ENCODE measurements at places on chromosomes 7 and 10. TPM values are rescaled to one million over a fixed set of nuclear protein-coding genes. Genes with fewer than 3 reads are reported as not detected.

Gene TECPR1
- 39.5 TPM for total RNA-seq

- no peak for DNase-seq
- H3K4me1 ChIP-seq = no peaks in the 10 kb centered on the region
- no peaks in the 10 kb centered on the region for H3K27me3 ChIP-seq
- H3K36me3 ChIP-seq = no peaks in the 10 kb centered on the region
These were observed 53.6 kb upstream of the TMEM72 start for GRCh38 chr10:44857363-44858016.

- no peak overlapping the region for H3K4me3 ChIP-seq
- no peaks in the 10 kb centered on the region for H3K4me1 ChIP-seq
- DNase-seq = peak; percentile 92
These were observed 60.2 kb downstream of the CHST15 start for GRCh38 chr10:124032971-124033886.

Gene CABCOCO1
- 2.3 TPM for total RNA-seq

DNA sequence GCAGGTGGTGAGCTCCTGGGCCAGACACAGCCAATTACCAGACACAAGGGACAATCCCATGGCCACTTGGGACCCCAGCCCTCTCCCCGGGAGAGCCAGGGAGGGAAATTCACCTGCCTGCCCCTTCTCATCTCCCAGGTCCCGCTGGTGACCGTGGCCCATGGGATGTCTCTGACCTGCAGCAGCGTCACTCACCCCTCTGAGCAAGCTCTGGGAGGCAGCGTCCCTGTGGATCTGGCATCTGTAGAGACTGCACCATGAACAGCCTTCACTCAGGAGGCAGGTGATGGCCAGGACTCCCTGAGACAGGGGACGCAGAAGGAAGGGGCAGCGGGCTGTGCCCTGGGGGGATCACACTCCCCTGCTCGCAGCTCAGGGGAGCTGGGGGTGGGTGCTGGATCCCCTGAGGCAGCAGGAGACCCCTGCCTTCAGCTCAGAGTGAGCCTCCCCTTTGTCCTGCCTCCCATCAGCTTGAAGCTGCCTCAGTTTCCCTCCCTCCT is 90.8 kb downstream of the FOXL3 start:
- H3K27me3 ChIP-seq = no peaks in the 10 kb centered on the region
- no peaks in the 10 kb centered on the region for H3K36me3 ChIP-seq
- H3K27ac ChIP-seq = no peak overlapping the region
- no peak overlapping the region for H3K4me3 ChIP-seq
- DNase-seq = no peak

DNA sequence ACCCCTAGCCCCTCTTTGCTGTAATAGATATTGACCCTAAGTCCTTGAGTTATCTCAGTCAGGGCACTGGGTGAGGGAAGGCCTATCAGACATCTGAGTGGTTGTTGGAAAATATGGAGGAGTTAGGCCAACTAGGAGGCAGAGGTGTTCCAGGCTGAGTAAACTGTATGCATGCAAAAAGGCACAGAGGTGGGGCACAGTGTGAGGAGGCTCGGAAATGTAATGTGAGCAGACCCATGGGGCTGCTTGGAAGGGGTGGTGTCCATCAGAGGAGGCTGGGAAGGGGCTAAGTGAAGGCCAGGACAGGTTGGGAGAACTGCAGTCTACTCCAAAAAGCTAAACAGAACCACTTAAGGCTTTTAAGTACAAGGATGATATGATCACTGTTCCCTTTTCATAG is 323.2 kb upstream of the BMPER start:
- no peaks in the 10 kb centered on the region for H3K36me3 ChIP-seq
- no peaks in the 10 kb centered on the region for H3K4me1 ChIP-seq
- H3K4me3 ChIP-seq = no peak overlapping the region
- DNase-seq = no peak

DNA sequence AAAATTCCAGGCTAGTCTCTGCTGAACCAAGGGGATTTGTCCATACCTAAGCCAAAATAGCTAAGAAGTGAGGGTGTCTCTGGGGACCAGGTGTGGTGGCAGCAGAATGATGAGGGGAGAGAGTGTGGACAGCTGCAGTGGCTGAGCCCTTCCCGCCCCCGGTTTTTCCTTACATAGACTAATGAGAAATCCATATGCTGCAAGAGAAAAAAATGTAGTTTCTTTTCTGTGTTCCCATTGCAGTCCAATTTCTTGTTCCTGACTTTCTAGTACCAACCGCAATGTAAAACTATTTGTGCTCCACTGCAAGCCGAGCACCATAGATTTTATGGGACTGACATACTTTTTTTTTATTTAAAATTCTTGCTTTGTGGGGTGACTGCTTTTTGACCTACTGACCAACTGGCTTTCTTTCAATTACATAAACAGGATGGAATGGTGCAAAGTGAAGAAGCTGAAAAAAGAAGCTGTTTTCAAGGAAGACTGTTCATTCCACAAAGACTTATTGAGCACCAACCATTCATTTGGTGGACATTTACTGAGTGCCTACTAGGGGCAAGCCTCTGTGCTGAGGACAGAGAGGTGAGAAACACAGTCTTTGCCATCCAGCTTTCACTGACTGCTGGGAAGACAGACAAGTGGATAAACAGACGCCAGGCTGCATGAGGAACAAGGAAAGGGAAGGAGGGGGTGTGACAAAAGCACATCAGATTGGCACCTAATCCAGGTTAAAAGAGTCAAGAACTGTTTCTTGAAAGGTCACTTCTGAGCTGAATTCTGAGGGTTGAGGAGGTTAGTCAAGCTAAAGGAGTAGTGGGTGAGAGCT is 9.8 kb downstream of the CEP41 start:
- DNase-seq = peak; percentile 72
- H3K27me3 ChIP-seq = no peaks in the 10 kb centered on the region
- no peaks in the 10 kb centered on the region for H3K36me3 ChIP-seq
- H3K4me1 ChIP-seq = peaks cover 2% of the 10 kb centered on the region
- H3K27ac ChIP-seq = no peak overlapping the region

Gene ANKRD61
- total RNA-seq = 0.19 TPM

- H3K27ac ChIP-seq = peak within 1 kb of the TSS; percentile 74
- H3K4me1 ChIP-seq = no peaks in the 10 kb centered on the region
- H3K27me3 ChIP-seq = no peaks in the 10 kb centered on the region
- no peaks in the 10 kb centered on the region for H3K36me3 ChIP-seq
- DNase-seq = peak; percentile 96
These were observed at the start of gene FKBP9 for GRCh38 chr7:32957326-32958045. FKBP9 (plus strand) TSS chr7:32957440; CDS start chr7:32957574, 134 bp downstream.

GRCh38 chr10:110779489-110779888 is 92.2 kb upstream of the PDCD4 start:
- H3K36me3 ChIP-seq = no peaks in the 10 kb centered on the region

Gene OPALIN
- total RNA-seq = not detected

Gene NKX2-3
- total RNA-seq = not detected

DNA sequence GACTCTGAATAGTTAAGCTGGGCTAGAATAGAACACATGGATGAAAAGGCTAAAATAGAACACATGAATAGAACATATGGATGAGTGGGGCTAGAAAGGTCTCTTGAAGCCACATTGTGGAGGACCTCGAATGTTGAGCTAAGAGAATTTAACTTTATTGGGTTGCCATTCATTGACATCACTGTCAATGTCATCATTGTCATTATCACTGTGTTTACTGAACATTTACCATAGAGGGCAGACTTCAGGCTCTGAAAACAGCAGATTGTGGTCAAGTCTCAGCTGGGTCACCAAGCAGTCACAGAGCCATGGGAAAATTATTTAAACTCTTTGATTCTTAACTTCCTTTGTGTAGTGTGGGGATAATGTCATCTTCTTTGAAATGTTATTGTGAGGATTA is 80.4 kb downstream of the WDFY4 start:
- no peak overlapping the region for H3K27ac ChIP-seq
- H3K4me3 ChIP-seq = no peak overlapping the region
- H3K4me1 ChIP-seq = no peaks in the 10 kb centered on the region
- no peak for DNase-seq
- H3K27me3 ChIP-seq = no peaks in the 10 kb centered on the region
- H3K36me3 ChIP-seq = no peaks in the 10 kb centered on the region

DNA sequence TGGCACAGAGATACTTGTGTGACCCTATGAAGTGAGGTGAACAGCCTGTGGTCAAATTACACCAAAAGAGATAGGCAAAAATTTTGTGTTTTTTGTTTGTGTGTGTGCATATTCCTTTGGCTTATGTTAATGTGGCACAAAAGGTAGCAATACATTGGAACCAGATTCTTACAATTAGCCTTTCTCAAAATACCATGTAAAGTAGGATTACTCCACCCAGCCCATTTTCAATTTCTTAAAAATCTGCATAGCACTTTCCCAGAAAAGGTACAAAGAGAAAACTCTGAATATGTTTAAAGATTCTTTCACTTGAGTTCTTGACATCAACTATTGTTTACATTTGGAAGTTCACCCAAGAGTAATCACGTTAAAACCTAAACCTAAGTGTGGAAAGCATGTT is 157.3 kb upstream of the YAE1 start:
- H3K36me3 ChIP-seq = no peaks in the 10 kb centered on the region
- no peak overlapping the region for H3K4me3 ChIP-seq
- H3K4me1 ChIP-seq = peaks cover 3% of the 10 kb centered on the region
- H3K27ac ChIP-seq = no peak overlapping the region
- no peak for DNase-seq
- no peaks in the 10 kb centered on the region for H3K27me3 ChIP-seq

Gene FUOM
- total RNA-seq = 17.5 TPM

- no peak overlapping the region for H3K4me3 ChIP-seq
- H3K4me1 ChIP-seq = peaks cover 5% of the 10 kb centered on the region
- H3K27ac ChIP-seq = no peak overlapping the region
- H3K36me3 ChIP-seq = no peaks in the 10 kb centered on the region
- H3K27me3 ChIP-seq = no peaks in the 10 kb centered on the region
- DNase-seq = peak; percentile 63
These were observed 13.1 kb downstream of the RBP3 start for GRCh38 chr10:47361293-47361692.

Gene ZNF853
- 5.4 TPM for total RNA-seq

GRCh38 chr10:113610631-113611601 is 52.9 kb downstream of the NRAP start:
- no peaks in the 10 kb centered on the region for H3K27me3 ChIP-seq
- H3K36me3 ChIP-seq = no peaks in the 10 kb centered on the region
- no peaks in the 10 kb centered on the region for H3K4me1 ChIP-seq
- H3K4me3 ChIP-seq = no peak overlapping the region

Gene KLF14
- not detected for total RNA-seq
